Hepatocyte (in vitro differentiated cells): ENCODE measurements at places on chromosomes 13 and 19.

- no peak overlapping the region for H3K27ac ChIP-seq
- no peaks in the 10 kb centered on the region for H3K4me1 ChIP-seq
- no peak overlapping the region for H3K4me3 ChIP-seq
Observed at GRCh38 chr19:50224986-50225747, 21.7 kb downstream of the MYH14 start.

GRCh38 chr13:48888613-48889012 lies 87.1 kb upstream of the FNDC3A start:
- peaks cover 4% of the 10 kb centered on the region for H3K4me1 ChIP-seq
- H3K4me3 ChIP-seq = no peak overlapping the region
- DNase-seq = no peak
- no peaks in the 10 kb centered on the region for H3K36me3 ChIP-seq

- peak overlapping the region; percentile 82 for H3K27ac ChIP-seq
- no peaks in the 10 kb centered on the region for H3K36me3 ChIP-seq
- H3K4me3 ChIP-seq = no peak overlapping the region
- DNase-seq = no peak
- H3K27me3 ChIP-seq = no peaks in the 10 kb centered on the region
- H3K4me1 ChIP-seq = peaks cover 6% of the 10 kb centered on the region
Observed at GRCh38 chr19:52664461-52664860, 26.3 kb upstream of the ZNF83 start.

- no peaks in the 10 kb centered on the region for H3K27me3 ChIP-seq
- H3K27ac ChIP-seq = peak overlapping the region; percentile 24
- no peaks in the 10 kb centered on the region for H3K36me3 ChIP-seq
- DNase-seq = no peak
- H3K4me3 ChIP-seq = no peak overlapping the region
Observed at GRCh38 chr19:6233827-6234511, 45.8 kb downstream of the MLLT1 start.

DNA sequence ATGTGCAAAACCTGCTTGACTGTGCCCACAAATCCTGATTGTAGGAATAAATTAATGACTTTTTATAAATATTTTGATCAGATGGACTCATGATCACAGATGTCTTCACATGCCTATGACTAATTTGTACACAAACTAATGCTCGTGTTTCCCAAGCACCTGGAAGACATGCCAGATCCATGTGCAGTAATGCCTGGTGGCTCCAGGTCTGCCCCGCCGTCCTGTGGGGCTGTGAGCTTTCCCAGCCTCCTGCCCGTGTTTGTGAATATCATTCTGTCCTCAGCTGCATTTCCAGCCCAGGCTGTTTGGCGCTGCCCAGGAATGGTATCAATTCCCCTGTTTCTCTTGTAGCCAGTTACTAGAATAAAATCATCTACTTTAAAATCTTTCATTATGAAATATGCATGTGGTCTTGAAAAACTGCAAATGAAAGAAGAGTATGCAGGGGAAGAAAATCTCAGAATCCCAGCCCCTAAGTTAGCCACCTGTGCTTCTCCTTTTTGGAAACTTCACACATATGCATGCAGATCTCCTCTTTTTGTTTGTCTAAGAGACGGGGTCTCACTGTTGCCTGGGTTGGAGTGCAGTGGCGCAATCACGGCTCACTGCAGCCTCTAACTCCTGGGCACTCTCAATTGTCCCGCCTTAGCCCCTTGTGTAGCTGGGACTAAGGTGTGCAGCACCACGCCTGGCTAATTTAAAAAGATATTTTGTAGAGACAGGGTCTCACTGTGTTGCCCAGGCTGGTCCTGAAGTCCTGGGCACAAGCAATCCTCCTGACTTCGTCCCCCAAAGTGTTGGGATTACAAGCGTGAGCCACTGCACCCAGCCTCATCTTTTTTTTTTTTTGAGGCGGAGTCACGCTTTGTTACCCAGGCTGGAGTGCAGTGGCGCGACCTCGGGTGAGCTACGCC lies 6.2 kb downstream of the RPL28 start:
- H3K27me3 ChIP-seq = no peaks in the 10 kb centered on the region
- no peak for DNase-seq
- no peak overlapping the region for H3K27ac ChIP-seq

DNA sequence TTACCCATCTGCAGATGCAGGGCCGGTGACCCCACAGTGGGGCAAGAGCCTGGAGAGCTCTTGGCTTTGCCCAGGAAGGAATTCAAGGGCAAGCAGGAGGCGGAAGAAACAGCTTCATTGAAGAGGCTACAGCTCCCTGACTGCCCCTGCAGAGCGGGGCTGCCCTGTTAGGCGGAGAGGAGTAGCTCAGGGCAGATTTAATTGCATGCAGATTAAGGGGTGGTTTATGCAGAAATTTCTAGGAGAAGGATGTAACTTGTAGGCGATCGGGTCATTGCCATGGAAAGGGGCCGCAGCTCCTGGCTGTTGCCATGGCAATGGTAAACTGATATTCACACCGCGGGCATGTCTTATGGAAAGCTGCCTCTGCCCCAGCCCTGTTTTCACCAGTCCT lies 94.1 kb downstream of the ATP11A start:
- H3K4me1 ChIP-seq = peaks cover 11% of the 10 kb centered on the region
- DNase-seq = no peak
- H3K36me3 ChIP-seq = no peaks in the 10 kb centered on the region
- no peaks in the 10 kb centered on the region for H3K27me3 ChIP-seq
- no peak overlapping the region for H3K4me3 ChIP-seq

DNA sequence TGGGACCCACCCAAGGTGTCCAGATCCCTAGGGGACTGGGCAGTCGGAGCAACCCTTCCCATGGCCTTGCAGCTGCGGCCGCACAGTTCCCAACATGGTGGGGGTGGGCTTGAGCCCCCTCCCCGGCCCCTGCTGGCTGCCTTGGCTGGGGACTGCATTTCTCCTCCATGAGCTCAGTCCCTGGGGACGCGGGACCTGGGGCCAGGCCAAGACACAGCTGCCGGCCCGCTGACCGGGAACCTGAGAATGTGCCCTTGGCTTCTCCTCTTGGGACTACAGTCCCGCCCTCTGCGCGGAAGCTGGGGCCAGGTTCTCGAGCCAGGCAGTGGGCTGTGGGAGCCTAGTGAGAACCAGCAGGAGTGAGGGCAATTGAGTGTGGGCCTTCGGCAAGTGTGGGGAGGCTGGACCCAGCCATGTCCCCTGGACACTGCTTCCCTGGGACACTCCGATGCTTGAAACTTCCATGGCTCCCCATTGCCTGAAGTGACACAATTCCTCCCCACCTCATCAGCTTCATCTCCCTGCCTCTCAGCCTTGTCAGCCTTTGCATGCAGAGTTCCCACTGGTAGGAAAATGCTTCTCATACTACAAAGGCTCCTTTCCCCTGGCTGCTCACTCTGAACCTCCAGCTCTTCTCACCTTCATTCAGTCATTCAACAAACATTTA lies 13.1 kb upstream of the NOTCH3 start:
- H3K36me3 ChIP-seq = no peaks in the 10 kb centered on the region
- no peaks in the 10 kb centered on the region for H3K4me1 ChIP-seq
- H3K4me3 ChIP-seq = no peak overlapping the region
- no peak overlapping the region for H3K27ac ChIP-seq

DNA sequence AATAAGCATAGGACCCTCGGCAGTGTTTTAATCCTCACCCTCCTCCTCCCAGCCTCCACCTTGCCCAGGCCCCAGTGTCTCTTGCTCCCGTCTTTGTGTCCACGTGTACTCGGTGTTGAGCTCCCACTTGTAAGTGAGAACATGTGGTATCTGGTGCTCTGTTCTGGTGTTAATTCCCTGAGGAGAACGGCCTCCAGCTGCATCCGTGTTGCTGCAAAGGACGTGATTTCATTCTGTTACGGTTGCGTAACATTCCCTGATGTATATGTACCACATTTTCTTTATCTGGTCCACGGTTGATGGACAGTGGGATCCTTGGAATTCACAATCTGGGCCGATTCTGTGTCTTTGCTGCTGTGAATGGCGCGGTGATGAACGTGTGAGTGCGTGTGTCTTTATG lies 44.7 kb upstream of the TFDP1 start:
- peaks cover 8% of the 10 kb centered on the region for H3K4me1 ChIP-seq
- no peak overlapping the region for H3K27ac ChIP-seq
- H3K36me3 ChIP-seq = no peaks in the 10 kb centered on the region
- no peaks in the 10 kb centered on the region for H3K27me3 ChIP-seq
- no peak overlapping the region for H3K4me3 ChIP-seq

- no peaks in the 10 kb centered on the region for H3K36me3 ChIP-seq
- H3K4me3 ChIP-seq = no peak overlapping the region
- peaks cover 19% of the 10 kb centered on the region for H3K27me3 ChIP-seq
- no peak overlapping the region for H3K27ac ChIP-seq
- H3K4me1 ChIP-seq = no peaks in the 10 kb centered on the region
Observed at GRCh38 chr19:30490760-30491159, 118.6 kb downstream of the ZNF536 start.

DNA sequence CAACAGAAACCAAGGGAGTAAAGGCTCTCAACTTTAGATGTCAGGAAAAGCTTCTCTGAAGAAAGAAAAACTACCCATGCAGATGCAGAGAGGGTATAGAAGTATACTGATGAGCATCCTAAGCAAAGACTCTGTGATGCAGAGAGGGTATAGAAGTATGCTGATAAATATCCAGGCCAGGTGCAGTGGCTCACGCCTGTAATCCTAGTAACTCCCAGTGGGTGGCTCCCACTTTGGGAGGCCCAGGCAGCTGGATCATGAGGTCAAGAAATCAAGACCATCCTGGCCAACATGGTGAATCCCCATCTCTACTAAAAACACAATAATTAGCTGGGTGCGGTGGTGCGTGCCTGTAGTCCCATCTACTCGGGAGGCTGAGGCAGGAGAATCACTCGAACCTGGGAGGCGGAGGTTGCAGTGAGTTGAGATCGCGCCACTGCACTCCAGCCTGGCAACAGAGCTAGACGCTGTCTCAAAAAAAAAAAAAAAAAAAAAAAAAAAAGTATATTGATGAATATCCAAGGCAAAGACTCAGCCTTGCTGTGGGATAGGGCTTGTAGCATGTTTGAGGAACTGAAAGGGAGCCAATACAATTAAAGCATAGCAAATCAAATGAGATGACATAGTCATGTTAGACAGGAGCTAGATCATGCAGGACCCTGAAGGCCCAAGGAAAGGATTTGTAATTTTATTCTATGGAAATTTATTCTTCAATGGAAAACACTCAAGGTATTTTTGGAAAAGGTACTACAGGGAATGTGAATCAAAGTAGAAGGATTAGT lies 14.9 kb downstream of the UBL3 start:
- H3K27me3 ChIP-seq = no peaks in the 10 kb centered on the region
- H3K27ac ChIP-seq = no peak overlapping the region
- H3K4me3 ChIP-seq = no peak overlapping the region
- peaks cover 7% of the 10 kb centered on the region for H3K4me1 ChIP-seq
- H3K36me3 ChIP-seq = no peaks in the 10 kb centered on the region

- H3K36me3 ChIP-seq = no peaks in the 10 kb centered on the region
- H3K4me3 ChIP-seq = no peak overlapping the region
- H3K27ac ChIP-seq = peak overlapping the region; percentile 82
- peaks cover 35% of the 10 kb centered on the region for H3K4me1 ChIP-seq
Observed at GRCh38 chr13:110338441-110339101, 31.5 kb downstream of the COL4A2 start.

DNA sequence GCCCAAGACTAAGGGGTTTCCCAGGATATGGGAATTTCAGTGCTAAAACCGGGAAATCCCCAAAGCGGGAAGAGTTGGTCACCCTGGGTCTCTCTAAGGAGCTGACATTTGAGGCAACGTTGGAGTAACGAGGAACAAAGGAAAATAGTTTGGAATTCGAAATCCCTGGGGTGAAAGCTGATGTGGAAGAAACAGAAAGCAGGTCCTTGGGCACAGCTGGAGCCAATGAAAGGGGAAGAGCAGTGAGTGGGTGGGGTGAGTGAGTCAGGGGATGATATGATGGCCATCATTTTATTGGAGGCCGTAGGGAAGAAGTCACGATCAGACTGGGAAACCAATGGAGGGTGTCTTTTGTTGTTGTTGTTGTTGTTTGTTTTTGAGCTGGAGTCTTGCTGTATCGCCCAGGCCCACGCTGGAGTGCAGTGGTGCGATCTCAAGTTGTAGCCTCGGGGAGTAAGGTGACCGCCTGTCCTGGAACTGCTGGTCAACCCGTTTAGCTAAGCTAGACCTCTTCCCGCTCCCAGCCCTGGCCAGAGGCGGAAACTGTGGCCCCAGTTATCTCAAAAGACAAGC lies 3.4 kb upstream of the RFX2 start:
- H3K4me1 ChIP-seq = peaks cover 7% of the 10 kb centered on the region
- no peak overlapping the region for H3K4me3 ChIP-seq
- no peak overlapping the region for H3K27ac ChIP-seq

DNA sequence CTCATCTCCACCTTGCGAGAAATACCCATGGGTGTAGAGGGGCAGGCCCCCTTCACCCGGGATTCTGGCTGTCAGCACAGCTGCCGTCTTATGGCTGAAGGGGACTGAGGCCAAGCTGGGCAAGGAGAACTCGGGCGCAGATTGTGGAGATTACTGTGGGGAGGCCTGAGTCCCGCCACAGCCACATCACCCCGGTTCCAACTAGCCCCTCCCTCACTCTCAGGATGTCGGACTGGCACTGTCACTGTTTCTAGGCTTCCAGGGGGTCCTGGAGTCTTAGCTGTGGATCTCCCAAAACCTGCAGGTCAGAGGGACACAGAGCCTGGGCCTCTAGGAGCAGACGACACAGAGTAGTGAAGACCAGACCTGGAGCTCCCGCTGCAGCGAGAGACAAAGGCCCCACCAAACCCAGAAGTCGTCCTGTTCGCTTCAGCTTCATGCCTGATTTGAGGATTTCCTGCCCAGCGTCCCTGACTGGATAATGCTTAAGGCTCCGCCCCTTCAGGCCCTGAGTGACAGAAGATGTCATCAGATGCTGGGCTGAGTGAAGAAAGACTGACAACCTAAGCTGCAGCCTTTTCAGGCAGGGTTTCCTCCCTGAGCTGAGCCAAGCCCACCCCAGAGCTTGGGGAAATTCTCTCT lies 55.8 kb downstream of the ZNF93 start:
- no peaks in the 10 kb centered on the region for H3K36me3 ChIP-seq
- DNase-seq = no peak
- no peak overlapping the region for H3K27ac ChIP-seq
- no peaks in the 10 kb centered on the region for H3K4me1 ChIP-seq
- H3K4me3 ChIP-seq = no peak overlapping the region
- H3K27me3 ChIP-seq = no peaks in the 10 kb centered on the region

DNA sequence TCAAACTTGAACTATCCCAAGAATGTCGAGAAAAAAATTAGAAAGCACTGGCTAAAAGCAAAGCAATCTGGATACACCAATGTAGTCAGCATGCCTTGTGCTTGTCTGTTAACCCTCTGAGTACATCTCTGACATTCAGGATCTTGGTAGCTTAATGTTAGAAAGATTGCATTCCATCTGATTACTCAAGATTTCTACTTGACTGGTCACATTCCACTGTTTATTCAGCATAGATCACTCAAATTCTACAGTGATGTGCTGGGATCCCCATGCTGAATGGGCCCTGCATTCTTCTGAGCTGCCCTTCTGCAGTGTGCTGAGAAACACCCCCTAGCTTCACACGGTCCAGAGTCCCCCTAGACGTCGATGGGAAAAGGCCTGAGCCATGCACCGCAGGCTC lies 295.4 kb upstream of the MAB21L1 start:
- H3K4me3 ChIP-seq = no peak overlapping the region
- H3K27ac ChIP-seq = no peak overlapping the region
- H3K36me3 ChIP-seq = no peaks in the 10 kb centered on the region

GRCh38 chr13:112669881-112670499 lies 19.8 kb upstream of the ATP11A start:
- no peaks in the 10 kb centered on the region for H3K27me3 ChIP-seq
- H3K4me1 ChIP-seq = peaks cover 4% of the 10 kb centered on the region
- H3K36me3 ChIP-seq = no peaks in the 10 kb centered on the region

- H3K36me3 ChIP-seq = no peaks in the 10 kb centered on the region
- H3K4me3 ChIP-seq = no peak overlapping the region
- DNase-seq = no peak
- H3K4me1 ChIP-seq = no peaks in the 10 kb centered on the region
Observed at GRCh38 chr13:47898080-47898479, 103.0 kb downstream of the SUCLA2 start.
